Left renal pelvis (tissue), 4 donors: ENCODE measurements at places on chromosomes 6 and 20.

DNA sequence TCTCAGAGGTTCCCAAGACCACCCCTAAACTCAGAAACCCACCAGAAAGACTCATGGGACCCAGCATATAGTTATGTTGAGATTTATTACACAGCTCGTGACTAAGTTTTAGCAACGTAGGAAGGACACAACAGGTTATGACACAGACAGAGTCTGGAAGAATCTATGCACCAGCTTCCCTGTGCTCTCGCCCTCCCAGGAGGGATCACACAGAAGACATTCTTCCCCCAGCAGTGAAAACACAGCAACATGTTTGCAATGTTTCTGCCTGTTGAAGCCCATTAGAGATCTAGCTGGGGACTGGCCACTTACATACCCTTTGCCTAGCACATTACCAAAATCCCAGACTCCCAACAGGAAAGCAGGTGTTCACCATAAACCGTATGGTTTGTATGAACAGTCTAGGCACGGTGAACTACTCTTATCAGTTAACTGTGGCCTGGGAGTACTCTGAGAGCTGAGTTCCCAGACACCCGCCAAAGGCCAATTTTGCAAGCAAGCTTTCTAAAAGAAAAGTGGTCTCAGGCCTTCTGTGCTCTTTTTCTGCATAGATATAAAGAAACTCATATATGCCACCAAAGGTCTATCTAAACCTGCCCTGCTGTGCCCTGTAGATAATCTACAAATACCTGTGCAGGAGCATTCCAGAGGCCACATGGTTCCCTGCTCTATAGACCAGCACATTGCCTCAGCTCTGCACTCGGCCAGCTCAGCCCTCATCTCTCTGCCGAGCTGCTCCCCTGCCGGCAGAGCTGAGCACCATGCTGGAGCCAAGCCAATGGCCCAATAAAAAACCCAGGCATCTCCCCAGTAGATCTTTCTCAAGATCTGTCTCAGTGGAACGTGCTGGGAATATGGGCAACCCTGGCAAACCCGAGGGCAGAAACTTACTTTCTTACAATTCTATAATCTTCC is 69.6 kb upstream of the SMIM28 start:
- no peak for DNase-seq

DNA sequence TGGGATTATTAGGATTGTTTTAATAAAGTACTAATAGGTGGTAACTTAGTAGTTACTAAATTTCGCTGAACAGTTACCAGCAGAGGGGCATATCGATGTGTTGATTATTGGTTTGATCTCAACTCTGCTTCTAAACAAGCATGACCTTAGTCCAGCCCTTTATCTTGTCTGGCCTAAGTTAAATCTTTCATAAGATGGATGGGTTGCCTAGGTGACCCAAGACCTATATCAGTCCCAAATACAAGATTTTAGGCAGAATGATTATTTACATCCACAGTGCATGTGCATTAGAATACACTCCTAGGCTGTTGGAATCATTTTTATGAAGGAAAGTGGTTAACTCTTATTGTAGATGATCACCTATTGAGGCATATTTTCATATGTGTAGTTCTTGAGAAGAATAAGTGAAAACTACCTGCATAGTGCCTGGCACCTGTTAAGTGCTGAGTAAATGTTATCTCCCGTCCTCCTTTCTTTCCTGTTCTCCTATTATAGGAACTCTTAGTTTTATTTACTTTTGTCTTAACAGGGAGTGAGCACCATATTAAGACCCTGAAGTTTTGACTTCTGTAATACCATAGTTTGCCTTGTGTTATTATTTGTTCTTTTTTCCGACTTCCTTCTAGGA is 1.1 kb downstream of the HSF2 start:
- no peak for DNase-seq

- DNase-seq, result no peak
These were observed 12.3 kb upstream of the HMGN4 start for GRCh38 chr6:26525838-26526237.

GRCh38 chr20:20491784-20492264 is 123.9 kb downstream of the INSM1 start:
- no peak for DNase-seq

DNA sequence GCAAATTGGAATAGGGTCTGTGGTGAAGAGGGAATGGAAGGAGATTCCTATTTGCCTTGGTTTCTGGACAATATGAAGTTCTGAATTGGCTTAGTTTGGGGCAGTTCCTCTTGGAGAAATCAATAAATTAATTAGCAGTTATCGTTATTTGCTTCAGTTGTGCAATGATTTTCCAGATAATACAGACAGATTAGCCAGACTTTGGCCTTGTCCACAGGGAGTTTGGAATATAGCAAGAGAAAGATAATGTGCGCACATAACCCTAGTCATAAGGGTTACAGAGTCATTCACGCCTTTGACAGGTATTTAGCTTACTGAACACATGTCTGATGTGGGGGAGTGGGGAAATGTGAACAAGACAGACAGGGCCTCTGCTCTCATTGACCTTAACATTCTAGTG is 1.3 kb downstream of the ATRN start:
- DNase-seq, result no peak

DNA sequence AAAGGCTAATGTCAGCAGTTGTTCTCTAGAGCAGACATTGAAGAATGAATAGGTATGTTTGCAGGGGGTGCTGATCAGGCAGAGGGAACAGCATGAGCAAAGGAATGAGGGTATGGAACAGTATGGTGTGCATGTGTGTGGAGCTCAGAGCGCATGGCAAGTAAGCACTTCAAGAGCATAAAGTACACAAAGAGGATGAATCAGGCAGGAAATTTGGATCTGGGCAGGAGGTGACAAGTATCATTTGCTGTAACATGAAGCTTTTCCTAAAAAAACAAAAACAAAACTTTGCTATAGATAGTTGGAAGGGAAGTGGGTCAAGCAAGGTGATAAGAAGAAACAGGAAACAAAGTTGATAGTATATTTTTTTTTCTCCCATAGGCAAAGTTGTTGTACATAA is 746.8 kb downstream of the HDGFL1 start:
- no peak for DNase-seq

DNA sequence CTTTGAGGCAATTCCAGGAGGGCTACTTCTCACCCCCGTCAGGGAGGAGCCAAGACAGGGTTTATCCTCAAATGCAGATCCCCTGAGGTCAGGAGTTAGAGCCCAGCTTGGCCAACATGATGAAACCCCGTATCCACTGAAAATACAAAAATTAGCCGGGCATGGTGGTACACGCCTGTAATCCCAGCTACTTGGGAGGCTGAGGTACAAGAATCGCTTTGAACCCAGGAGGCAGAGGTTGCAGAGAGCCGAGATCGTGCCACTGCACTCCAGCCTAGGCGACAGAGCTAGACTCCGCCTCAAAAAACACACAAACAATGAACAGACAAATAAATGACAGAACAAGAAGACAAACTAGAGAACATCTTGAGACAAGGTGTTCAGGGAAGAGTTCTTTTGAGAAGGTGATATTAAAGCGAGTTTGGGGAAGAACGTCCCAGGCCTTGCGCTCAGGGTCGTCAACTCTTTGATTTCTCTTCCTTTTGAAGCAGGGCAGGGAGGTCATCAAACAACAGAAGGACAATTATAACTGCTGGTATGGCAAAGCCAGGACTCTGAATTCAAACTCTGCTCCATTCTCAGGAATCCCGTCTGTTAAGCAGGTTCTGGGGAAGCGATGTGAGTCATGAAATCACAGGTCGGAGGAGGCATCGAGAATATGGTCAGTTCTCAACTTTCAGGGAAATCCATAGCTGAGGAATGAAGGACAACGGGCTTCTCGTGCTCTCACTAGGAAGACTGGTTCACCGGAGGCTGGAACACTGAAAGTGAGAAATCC is 1.4 kb upstream of the RALY start:
- DNase-seq, result no peak

DNA sequence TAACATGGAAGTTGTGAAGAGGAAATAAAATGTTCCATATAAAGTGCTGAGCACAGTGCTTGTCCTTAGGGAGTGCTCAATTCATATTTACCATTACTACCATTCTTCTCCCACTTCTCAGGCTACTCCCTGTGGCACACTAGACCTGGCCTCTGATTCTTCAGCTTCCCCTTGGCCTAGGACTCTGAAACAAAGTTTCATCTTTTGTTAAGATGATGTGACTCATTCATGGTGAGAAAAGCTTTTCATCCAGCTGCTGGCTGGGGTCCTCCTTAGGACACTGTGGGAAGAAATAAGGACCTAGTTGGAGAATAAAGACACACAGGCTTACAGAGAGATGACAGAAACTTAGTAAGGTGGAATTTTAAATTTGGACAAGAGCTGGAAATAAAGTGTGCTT is 314.8 kb downstream of the CDC5L start:
- DNase-seq, result no peak

DNA sequence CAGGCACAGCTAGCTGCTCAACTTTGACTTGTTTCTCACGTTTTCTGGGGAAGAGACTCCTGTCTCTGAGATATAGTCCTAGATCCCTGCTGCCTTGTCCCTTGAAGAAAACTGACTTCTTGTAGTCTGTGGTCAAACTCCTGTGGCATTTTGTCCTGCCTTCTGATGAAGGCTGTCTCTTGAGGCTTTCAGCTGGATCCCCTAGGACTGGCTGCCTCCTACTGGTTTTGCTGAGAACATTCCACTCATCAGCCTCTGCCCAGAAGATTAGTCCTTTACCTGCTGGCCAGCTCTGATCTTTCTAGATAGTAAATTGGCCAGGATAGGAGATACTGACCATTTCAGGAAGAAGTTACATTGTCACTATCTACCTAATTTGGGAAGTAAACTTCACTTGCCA is 71.9 kb upstream of the CNR1 start:
- peak; percentile 3 for DNase-seq

DNA sequence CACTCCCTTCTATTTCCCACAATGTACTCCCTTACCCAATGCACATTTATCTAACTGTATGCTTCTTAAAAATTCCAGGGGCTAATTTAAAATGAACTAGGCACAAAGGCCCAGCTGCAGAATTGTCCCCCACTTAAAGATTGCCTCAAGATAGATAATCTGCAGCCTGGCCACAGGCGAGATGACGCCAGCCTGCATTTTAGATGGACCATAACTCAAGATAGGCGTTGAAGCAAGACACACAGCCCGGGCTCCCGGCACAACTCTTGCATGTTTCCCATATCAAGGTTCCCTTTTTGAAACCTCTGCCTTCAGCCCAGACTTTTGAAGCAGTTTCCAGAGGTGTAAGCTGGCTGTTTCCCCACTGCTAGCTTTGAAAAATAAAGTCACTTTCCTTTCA is 3.2 kb upstream of the REPS1 start:
- no peak for DNase-seq
